Left colon (tissue), 2 donors: ENCODE measurements at places on chromosomes 7 and 10.

- no peak for DNase-seq
Observed at GRCh38 chr7:81626008-81626407, 143.8 kb downstream of the HGF start.

- DNase-seq = no peak
Observed at GRCh38 chr7:15625466-15625865, 61.0 kb downstream of the MEOX2 start.

- DNase-seq = peak; percentile 6
Observed at GRCh38 chr10:66180581-66181318, 745.1 kb upstream of the LRRTM3 start.

GRCh38 chr7:129952086-129952652 is 591 bp downstream of the UBE2H start:
- peak; percentile 66 for DNase-seq

- no peak for DNase-seq
Observed at GRCh38 chr7:31145339-31145738, 93.2 kb downstream of the ADCYAP1R1 start.

GRCh38 chr10:77263700-77264099 is 373.9 kb downstream of the KCNMA1 start:
- no peak for DNase-seq

DNA sequence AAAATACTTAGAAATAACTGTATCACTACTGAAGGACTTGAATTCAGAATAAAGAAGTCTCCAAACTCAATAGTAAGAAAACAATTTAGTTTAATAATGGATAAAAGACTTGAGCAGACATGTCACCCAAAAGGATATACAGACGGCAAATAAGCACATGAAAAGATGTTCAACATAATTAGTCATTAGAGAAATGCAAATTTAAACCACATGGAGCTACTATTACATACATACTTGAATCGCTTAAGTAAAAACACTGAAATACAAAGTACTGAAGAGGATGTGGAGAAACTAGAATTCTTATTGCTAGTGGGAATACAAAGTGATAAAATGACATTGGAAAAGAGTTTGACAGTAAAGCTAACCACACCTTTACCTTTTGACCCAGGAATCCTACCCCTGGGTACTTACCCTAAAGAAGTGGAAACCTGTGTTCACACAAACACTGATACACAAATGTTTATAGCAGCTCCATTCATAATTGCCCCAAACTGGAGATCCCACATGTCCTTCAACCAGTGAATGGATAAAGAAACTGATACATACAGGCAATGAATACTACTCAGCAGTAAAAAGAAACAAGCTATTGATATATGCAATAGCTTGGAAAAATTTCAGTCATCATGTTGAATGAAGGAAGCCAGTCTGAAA is 54.3 kb upstream of the NFKB2 start:
- no peak for DNase-seq

DNA sequence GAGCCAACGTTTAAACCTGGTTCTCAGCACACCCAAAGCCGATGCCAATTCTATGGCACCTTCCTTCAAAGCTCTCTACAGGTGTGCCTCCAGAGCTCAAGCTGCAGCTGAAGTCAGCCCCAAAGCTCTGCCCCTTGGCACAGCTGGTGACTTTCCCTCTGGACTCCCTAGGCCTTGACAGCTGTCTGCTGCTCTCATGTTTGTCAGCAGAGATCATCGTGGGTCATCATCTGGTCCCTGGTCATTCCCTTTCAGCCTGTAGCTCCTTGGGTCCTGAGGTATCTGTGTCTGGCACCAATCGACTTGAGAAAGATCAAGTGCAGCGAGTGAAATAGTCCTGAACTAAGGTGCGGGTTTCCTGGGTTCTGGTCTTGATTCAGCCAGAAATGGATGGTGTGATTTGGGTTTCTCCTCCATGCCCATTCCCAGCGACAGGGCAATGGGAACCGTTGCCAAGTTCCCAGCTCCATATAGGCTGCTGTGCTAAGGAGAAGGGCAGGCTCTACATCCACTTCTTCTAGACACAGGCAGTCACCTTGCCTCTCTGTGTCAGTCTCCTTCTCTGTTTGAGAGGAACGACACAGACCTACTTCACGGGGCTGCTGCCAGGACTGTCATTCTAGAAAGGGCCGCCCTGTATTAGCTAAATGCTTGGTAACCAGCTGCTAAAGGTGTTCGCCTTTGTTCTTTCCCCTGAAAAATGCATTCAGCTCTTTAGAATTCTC is 3.6 kb downstream of the PKD1L1 start:
- DNase-seq = no peak

- no peak for DNase-seq
Observed at GRCh38 chr10:119807960-119808697, 64.5 kb downstream of the MCMBP start.

DNA sequence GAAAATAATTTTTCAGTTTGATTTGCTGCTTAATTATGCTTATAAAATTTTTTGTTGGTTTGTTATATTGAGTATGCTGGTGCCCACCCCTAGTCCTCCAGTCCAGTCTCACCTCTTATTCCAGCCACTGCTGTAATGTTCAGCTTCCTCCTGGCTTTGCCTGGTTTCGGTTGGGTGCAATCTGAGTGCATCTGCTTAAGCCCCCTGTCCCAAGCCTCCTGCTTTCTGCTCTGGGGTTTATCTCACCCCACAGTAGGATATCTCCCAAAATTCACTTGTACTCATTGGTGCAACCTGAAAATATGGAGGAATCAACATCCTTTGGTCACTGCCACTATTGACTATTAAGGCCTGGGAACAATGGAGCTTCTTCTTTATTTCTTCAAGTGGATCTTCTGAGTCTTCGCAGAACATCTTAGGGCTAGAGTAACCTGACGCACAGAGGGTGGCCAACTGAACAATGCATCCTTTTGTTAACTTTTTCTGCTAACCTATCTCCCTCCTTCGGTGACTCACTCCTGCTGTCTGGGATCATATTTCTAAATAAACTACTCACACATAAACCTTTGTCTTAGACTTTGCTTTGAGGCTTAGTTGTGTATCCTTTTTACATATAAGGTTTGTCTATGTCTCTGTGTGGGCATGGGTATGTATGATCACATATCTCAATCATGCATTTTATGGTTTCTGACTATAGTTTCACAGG is 19.1 kb upstream of the SOSTDC1 start:
- DNase-seq = no peak

DNA sequence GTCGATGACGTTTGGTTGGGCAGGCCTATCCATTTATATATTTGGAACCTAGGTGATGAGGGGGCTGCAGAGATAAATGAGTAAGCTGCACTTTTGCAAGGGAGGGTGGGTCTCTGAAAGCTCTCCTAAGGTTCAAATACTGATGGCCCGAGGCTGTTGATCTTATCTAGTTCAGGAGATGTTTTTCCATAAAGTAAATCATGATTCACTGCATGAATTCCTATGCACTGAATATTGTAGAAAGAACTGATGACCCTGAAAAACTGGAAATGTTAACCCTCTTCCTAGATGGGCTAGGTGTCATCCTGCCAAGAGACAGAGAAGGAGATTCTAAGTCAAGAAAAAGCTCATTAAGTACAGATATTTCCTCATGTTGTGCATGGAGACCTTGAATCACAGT is 459.9 kb downstream of the PLXNA4 start:
- DNase-seq = no peak

DNA sequence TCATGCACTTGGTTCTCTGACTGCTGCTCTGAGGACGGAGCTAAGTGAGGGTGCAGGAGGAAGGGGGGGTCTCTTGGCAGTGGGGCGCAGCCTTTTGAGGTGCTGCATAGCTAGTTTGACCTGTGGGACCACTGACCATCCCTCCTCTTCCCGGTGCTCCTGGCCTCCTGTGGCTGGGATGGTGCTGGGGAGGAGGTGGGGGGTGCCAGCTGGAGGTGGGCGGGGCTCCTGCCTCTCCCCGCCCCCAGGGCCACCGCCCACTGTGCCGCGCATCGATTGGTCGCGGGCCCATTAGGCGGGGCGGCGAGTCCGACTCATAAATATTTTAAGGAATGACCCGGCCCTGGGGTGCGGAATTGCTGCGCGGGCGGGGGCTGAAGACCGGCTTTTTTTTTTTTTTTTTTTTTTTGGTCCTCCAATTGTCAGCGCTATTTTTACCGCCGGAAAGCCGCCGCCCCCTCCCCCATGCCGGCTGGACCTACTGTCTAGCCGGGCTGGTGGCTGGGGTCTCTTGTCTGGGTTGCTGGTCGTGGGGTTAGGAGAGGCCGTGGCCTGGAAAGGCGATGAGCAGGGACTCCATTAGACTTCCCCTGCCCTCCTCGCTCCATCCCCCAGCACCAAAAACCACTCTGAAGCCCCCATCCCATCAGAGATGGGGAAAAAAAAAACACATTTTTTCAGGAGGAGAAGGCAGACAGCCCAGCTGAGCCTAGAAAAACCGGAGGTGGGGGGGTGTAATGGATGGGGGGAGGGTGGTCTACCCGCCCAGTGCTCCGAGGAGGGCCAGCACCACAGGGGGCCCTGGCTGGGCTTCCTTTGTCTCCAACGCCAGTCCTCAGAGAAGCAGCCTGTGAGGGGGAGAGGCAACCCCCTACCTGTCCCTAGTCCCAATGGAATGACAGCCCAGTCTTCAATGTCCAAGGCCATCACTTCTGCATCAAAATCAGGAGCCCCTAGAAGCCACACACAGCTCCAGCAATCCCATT is 6.4 kb downstream of the SH2B2 start:
- DNase-seq = no peak

DNA sequence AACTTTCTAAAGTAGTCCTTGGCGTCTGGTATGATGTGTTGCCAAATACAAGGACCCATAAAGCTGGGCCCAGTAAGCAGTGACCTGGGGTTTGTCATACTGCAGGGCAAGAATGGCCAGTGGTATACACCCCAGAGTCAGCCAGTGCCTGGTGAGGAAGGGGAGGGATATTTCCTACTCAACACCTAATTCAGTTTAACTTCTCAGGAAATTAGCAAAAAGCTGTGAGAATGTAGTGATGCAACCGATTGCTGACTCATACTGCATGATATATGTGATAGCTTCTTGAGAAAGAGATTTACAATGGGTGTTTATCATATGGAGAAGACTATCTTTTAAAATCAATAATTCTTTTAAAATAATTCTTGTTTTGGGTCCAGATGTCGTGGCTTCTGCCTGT is 889.3 kb upstream of the CELF2 start:
- DNase-seq = no peak

DNA sequence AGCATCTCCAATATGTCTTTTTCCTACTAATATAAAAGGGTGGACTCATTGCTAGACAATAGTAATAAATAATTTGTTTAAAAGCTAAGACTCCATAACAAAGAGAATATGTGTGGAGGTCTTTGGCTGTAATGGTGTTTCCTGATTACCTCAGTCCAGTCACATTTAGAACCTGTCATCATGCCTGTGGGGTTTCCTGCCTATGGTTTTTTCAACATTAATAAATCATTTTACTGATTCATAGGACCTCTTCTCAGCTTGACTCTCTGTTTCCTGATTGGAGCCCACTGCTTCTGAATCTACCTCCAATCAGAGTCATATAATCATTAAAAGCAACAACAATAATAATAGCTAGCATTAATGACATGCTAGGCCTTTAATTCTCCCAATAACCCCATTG is 52.4 kb upstream of the GNAI1 start:
- no peak for DNase-seq

DNA sequence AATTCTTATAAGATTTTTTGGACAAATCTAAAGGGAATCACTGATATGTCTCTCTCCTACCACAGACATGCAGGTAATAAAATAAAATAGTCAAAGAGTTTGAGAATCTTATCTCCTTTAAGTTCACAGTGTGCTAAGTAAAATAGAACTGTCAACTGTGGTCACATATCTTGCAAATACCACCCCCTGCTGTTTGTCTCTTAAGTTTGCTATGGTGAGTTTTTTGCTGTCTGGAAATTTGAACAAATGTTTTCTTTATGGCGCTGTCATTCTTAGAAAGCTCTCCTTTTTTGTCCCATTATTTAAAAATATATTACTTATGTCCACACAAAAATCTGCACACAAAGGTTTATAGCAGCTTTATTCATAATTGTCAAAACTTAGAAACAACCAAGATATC is 19.6 kb downstream of the GIMAP5 start:
- no peak for DNase-seq

DNA sequence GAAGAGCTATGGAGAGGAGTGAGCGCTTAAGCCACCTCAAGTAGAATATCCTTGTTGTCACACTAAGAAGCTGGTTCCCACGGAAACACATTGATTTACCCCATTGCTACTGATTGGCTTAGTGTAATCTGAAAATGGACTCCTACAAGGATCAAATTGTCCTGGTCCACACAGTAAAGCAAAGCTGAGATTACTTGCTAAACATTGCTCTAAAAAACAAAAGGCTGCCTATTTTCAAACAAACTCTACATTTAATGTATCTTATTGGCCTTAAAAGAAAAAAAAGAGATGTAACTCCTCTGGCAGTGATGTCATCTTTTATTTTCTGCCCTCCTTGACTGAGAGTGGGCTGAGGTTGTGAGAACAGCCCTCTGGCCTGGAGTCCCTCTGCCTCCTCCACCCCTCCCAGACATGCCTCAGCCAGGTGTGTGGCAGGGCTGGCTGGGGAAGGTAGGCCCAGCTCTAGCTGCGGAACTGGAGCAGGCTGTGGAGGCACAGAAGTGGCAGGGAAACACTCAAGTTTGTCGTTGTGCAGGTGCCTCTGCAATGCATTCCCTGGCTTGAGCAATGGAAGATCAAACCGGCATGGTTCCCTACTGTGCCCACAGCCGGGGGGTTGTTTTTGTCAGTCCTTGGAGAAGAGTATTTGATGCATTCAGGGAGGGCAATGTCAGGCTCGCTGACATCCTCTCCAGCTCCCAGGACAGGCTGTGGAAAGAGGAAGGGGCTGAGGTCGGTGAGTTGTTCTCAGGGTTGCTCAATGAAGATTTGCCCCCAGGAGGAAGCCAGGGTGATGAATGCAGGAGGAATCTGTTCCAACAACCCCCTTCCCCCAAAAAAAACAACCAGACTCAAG is 9.1 kb downstream of the KLF6 start:
- peak; percentile 45 for DNase-seq

- no peak for DNase-seq
Observed at GRCh38 chr10:126964190-126964589, 59.0 kb downstream of the DOCK1 start.

- no peak for DNase-seq
Observed at GRCh38 chr10:10844251-10844650, 173.4 kb upstream of the CELF2 start.

GRCh38 chr10:3002304-3002703 is 65.0 kb upstream of the PFKP start:
- no peak for DNase-seq

DNA sequence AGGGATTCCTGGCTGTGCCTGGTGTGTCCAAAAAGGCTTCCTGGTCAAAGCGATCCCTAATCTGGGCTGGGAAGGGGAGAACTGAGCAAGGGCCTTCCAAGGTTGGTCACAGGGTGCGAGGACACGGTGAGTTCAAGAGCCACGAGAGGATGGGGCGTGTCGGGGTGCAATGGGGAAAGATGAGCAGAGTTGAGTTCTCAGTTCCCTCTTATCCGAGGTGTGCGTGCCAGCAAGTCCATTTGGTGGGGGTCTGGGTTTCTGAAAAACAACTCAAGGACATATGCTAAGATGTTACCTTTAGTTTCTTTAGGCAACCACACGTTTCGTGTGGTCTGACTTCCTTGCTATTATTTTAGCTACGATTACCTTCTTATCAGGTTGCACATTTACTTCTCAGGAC is 1.3 kb downstream of the ZNF775 start:
- DNase-seq = peak; percentile 38
